Ascending aorta (tissue), 2 donors: ENCODE measurements at places on chromosomes 5 and 9. TPM values are rescaled to one million over a fixed set of nuclear protein-coding genes. Genes with fewer than 3 reads are reported as not detected.

GRCh38 chr5:135194126-135194488 is 160.1 kb upstream of the PITX1 start:
- H3K4me3 ChIP-seq = no peak overlapping the region
- no peaks in the 10 kb centered on the region for H3K27me3 ChIP-seq
- no peak overlapping the region for H3K27ac ChIP-seq
- DNase-seq = no peak

DNA sequence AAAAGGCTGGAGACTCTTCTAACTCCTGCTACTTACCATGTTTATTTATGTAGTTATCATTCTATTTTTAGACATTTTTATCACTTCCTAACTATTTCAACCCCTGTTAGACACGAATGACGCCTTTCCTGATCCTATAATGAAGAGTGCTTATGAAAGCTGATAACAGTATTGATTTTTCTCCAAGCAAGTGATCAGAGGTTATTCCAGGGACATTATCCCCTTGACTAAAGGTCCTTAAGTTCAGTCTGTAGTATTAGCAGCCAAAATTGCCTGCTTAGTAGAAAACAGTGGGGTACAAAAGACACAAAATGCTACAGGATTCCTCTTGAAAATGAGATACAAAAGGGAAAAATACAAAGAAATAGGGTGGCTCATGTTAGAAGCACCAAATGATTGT is 235.6 kb downstream of the DNAH5 start:
- no peaks in the 10 kb centered on the region for H3K27me3 ChIP-seq
- no peak overlapping the region for H3K27ac ChIP-seq
- no peak for DNase-seq
- no peaks in the 10 kb centered on the region for H3K4me1 ChIP-seq

DNA sequence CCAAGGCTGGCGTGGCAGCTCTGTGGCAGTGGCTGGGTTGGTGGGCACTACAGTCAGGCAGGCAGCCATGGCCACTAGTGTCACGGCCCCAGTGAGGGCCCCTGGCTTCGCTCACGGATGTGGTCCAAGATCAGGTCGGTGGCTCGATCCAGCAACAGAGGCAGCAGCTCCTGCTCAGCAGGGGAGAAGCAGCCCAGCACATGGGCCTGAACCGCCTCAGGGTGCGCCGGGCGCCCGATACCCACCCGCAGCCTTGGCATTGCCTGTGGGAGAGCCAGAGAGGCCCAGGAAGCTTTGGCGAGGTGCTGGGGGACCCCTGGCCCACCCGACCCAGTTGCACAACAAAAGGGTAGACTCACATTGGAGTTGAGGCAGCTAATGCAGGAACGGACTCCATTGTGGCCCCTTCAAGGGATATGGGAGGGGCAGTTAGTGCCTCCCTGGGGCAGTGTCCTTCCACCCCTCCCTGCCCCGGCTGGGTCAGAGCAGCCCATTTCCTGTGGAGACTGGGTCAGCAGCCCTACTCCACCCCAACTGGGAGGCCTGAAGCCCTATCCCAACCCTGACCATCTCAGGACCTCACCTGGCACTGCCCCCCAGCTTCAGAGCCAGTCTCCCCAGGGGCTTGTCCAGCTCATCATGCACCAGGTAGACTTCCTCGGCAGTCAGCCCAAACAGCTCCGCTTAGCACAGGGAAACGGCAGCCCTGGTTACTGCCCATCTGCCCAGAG is 1.3 kb downstream of the PTRH1 start:
- peak overlapping the region; percentile 93 for H3K4me3 ChIP-seq
- DNase-seq = no peak
- no peak overlapping the region for H3K27ac ChIP-seq
- no peaks in the 10 kb centered on the region for H3K4me1 ChIP-seq
- no peaks in the 10 kb centered on the region for H3K36me3 ChIP-seq

DNA sequence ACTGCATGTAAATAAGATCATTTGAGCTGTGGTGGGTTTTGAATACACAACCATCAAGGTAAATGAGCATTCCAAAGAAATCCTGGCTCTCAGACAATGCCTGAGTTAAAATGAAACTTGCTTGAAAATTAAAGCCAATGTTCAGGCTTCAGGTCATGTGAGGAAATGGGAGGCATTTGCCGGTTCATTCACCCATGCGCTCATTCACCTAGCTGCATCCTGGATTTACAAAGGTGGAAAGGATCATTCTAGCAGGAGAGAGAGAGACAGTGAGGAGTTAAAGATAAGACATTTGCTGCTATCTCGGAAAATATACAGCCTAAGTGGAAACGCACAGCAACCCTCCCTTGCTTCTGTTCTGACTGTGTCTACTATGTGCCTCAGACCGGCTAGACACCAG is 143.8 kb upstream of the KLF4 start:
- DNase-seq = no peak
- no peak overlapping the region for H3K27ac ChIP-seq
- H3K36me3 ChIP-seq = no peaks in the 10 kb centered on the region
- peaks cover under 1% of the 10 kb centered on the region for H3K4me1 ChIP-seq
- no peaks in the 10 kb centered on the region for H3K27me3 ChIP-seq

DNA sequence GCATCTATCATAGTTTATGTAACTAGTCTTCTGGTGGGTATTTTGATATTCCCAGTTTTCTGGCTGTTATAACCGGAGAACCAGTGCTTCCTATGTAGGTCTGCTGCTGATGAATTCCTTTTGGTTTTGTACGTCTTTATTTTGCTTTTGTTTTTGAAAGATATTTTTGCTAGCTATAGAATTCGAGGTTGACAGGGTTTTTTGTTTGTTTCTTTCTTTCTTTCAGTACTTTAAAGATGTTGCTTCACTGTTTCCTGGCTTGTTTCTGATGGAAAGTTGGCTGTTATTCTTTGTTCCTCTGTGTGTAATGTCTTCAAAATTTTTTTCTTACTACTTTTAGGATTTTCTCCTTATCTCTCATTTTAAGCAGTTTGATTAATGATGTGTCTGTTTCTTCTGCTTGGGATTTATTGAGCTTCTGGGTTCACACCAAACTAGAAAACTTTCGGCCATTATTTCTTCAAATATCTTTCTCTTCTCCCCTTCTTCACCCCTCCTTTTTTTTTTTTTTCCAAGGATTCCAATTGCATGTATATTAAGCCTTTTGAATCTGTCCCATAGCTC is 27.5 kb downstream of the ZNF618 start:
- no peak overlapping the region for H3K27ac ChIP-seq
- H3K27me3 ChIP-seq = no peaks in the 10 kb centered on the region
- no peaks in the 10 kb centered on the region for H3K36me3 ChIP-seq
- peaks cover 13% of the 10 kb centered on the region for H3K4me1 ChIP-seq

GRCh38 chr5:3598207-3598606 is 2.6 kb downstream of the IRX1 start:
- DNase-seq = no peak
- no peaks in the 10 kb centered on the region for H3K36me3 ChIP-seq
- H3K4me3 ChIP-seq = no peak overlapping the region

DNA sequence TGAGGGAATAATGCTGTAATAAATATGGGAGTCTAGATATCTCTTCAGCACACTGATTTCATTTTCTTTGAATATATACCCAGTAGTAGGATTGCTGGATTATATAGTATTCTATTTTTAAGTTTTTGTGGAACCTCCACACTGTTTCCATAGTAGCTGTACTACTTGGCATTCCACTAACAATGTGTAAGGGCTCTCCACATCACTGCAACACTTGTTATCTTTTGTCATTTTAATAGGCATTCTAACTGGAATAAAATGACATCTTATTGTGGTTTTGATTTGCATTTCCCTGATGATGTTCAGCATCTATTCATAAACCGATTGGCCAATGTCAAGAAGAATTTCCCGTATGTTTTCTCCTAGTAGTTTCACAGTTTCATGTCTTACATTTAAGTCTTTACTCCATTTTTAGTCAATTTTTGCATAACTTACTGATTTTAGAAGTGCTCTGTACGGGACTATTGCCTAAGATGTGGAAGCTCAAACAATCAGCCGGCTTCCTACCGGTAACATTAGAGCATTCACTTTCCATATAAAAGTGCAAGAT is 1078.8 kb downstream of the TAF11L14 start:
- no peak overlapping the region for H3K4me3 ChIP-seq
- H3K4me1 ChIP-seq = no peaks in the 10 kb centered on the region
- DNase-seq = no peak
- H3K36me3 ChIP-seq = no peaks in the 10 kb centered on the region
- H3K27me3 ChIP-seq = no peaks in the 10 kb centered on the region
- no peak overlapping the region for H3K27ac ChIP-seq

DNA sequence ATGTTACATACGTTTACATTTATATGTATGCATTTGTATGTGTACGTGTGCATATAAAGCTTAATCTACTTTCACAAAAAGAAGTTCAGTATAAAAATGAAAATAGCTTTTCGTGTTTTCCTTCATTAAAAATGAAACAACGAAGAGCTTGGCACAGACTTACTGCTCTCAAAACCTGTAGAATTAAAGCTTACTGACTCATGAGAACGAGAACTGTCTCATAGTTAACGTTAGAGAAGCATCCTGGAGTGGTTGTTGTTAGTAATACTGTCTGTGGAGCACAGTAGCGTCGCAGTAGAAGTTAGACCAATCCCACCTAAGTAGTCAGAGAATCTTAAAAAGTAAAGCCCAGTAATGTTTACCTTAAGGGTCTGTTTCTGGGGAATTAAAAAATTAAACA is 1.3 kb downstream of the MAT2B start:
- H3K36me3 ChIP-seq = no peaks in the 10 kb centered on the region
- peak overlapping the region; percentile 93 for H3K4me3 ChIP-seq
- no peak for DNase-seq
- peaks cover 28% of the 10 kb centered on the region for H3K4me1 ChIP-seq
- no peaks in the 10 kb centered on the region for H3K27me3 ChIP-seq
- H3K27ac ChIP-seq = peak overlapping the region; percentile 99

GRCh38 chr5:39218482-39219402 is 621 bp downstream of the FYB1 start:
- no peaks in the 10 kb centered on the region for H3K27me3 ChIP-seq
- no peak for DNase-seq
- no peaks in the 10 kb centered on the region for H3K4me1 ChIP-seq
- H3K27ac ChIP-seq = no peak overlapping the region

DNA sequence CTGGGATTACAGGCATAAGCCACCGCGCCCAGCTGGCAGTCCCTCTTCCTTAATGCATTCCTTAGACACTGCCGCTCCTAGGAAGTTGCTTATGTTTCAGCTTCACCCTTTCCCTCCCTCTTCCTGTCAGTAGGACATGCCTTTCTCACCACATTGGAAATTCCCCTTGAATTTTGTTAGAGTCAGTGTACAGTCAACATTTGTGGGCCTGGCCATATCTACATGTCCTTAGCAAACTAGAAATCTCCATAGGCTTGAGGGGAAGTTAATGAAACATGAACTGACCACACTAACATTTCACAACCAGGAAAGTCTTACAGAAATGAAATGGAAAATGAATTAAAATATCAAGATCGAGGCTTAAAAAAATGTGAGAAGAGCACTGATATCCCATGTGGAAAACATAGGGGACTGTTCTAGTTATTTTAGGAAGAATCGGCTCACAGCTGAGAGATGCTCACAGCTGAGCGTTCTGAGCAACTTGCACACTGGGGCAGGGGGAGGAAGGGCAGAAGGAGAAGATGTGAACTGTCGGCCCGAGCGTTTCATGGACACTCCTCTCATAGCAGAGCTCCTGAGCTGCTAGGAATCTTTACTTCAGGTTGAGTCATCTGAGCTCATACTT is 21.1 kb upstream of the LVRN start:
- H3K36me3 ChIP-seq = no peaks in the 10 kb centered on the region
- no peak for DNase-seq
- H3K4me1 ChIP-seq = no peaks in the 10 kb centered on the region
- no peaks in the 10 kb centered on the region for H3K27me3 ChIP-seq

DNA sequence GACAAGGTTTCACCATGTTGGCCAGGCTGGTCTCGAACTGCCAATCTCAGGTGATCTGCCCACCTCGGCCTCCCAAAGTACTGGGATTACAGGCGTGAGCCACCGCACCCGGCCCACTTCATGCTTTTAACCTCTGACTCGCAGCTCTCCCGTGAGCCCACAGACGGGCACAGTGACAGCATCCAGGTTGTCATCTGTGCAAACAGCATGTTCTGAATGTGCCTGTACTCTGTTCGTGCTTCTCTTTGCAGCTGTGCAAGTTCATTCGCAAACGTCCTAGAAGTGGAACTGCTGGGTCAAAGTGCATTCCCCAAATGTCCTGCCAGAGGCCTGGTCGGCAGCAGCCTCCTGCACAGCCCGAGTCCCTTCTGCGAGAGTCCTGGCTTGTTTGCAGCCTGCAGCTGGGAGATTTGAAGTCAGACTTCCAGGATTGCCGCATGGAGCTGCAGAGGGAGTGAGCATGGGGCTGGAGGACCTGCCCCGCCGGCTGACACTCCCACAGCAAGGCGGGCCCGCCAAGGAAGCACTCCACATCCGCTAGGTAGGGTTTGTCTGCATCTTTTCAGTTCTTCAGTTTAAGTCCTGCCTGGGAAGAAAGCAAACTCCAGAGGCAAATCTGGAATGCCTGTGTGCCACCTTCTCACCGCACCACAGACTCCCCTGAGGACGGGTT is 3.4 kb downstream of the BRD3OS start:
- no peak for DNase-seq
- H3K4me3 ChIP-seq = no peak overlapping the region
- H3K27ac ChIP-seq = no peak overlapping the region
- peaks cover 3% of the 10 kb centered on the region for H3K4me1 ChIP-seq

DNA sequence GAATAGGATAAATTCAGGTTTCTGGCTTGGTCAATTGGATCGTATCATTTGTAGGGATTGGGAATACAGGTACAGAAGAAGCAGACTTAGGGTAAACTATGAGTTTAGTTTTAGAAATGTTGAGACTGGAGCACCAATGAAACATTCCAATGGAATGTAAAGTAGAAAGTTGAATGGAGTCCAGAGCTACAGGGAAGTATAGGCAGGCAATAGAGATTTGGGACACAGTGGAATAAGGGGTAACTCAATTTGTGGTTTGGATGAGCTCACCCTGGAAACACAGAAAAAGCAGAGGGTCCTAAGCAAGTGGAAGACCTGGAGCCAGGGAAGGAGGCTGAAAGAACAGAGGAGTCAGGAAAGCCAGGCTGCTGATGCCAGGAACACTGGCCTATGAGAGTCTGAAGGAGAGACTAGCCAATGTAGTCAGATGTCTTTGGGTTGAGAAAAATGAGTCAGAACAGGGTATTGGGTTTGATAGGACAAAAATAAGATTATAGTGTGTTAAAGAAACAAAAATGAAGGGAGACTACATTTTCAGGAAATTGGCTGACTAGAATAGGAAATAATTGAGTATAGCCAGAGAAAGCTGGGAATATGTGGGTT is 72.8 kb downstream of the STARD4 start:
- no peak overlapping the region for H3K27ac ChIP-seq
- no peaks in the 10 kb centered on the region for H3K4me1 ChIP-seq
- no peaks in the 10 kb centered on the region for H3K27me3 ChIP-seq
- H3K36me3 ChIP-seq = no peaks in the 10 kb centered on the region

GRCh38 chr5:66230551-66230950 is 86.5 kb downstream of the SREK1 start:
- H3K36me3 ChIP-seq = no peaks in the 10 kb centered on the region
- no peaks in the 10 kb centered on the region for H3K4me1 ChIP-seq
- no peak overlapping the region for H3K4me3 ChIP-seq
- no peak overlapping the region for H3K27ac ChIP-seq
- no peak for DNase-seq

The SLC36A1 gene
- total RNA-seq = 19.9 TPM

The KCNV2 gene
- not detected for total RNA-seq

The STOML2 gene
- 94.2 TPM for total RNA-seq

The GLRX gene
- total RNA-seq = 18.5 TPM

The FGD3 gene
- 20.8 TPM for total RNA-seq

The LVRN gene
- 4.2 TPM for total RNA-seq

The SHISAL2B gene
- not detected for total RNA-seq

The NR2F1 gene
- total RNA-seq = 8.0 TPM

The MYOT gene
- total RNA-seq = 12.3 TPM
